HAP-1 (cell line): ENCODE measurements at places on chromosomes 12 and 14.

GRCh38 chr14:95359994-95360826, 40.5 kb upstream of the CLMN start:
- no peak for DNase-seq

- DNase-seq = peak; percentile 28
Observed at GRCh38 chr12:100672075-100672592, 98.7 kb downstream of the GAS2L3 start.

DNA sequence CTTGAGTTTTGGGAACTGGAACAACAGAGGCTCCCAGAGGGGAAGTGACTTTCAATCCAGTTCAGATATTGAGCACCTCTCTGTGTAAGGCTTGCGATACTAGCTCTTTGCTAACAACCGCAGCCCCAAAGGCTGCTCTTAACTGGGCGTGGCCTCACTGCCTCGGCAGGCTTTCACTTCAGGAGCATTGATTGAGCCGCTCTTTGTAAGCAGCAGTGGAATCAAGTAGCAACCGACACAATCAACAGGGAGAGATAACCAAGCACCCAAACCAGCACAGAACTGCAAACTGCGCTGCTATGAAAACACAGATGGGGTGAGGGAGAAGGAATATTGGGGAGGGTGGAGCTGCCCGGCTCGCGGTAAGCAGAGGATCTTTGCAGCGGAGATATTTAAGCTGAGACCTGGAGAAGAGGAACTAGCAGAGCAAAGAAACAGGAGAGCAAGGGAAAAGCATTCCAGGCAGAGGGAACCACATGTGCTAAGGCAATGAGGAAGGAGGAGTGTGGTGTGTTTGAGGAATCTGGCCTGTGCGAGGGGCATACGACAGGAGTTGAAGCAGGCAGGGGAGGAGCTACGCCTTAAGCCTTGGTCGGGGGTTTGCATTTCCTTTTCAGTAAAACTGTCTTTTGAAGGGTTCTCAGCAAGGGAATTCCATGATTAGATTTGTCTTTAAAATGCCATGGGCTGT, 17.3 kb upstream of the YY1 start:
- peak; percentile 84 for DNase-seq

GRCh38 chr12:108346727-108347710, 7.9 kb upstream of the CMKLR1 start:
- DNase-seq = no peak

DNA sequence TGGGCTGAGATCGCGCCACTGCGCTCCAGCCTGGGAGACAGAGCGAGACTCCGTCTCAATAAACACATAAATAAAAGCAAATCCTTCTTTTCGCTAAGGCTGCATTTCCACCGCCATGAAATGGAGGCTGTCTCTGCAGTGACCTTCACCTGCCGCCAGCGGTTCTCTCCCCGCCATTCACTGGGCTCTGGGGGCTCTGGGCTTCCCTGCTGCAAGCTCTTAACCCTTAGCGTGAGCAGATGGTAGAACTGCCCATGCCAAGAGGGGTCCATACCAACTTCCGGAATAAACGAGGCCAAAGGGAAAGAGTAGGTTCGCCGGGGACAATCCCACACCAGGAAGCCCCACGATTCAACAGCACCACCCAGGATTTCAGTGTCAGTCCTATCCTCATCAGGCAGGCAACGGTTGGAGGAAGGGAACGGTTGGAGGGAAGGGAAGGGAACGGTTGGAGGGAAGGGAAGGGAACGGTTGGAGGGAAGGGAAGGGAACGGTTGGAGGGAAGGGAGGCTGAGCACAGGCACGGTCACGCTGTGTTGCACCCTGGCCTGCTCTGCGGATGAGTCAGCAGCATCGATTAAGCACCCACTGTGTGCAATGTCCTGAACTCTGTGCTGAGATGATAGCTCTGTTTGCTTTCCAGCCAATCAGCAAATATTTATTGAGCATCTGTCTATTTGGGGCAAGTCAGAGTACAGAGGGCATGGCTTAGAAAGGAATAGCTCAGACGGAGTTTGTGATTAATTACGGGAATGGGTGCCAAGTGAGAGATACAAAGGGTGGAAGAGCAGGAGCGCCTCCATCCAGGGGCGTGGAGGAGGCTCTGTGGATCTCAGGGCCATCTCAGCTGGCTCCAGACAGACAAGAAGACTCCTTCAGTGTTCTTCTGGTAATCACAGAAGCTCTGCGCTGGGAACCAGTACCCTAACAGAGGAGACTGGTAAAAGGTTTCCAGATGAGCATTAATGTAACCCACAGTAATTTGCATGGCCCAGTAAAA, 77.9 kb downstream of the NINJ2 start:
- DNase-seq = no peak

- DNase-seq = no peak
Observed at GRCh38 chr12:79454338-79454843, 236.4 kb downstream of the PAWR start.

DNA sequence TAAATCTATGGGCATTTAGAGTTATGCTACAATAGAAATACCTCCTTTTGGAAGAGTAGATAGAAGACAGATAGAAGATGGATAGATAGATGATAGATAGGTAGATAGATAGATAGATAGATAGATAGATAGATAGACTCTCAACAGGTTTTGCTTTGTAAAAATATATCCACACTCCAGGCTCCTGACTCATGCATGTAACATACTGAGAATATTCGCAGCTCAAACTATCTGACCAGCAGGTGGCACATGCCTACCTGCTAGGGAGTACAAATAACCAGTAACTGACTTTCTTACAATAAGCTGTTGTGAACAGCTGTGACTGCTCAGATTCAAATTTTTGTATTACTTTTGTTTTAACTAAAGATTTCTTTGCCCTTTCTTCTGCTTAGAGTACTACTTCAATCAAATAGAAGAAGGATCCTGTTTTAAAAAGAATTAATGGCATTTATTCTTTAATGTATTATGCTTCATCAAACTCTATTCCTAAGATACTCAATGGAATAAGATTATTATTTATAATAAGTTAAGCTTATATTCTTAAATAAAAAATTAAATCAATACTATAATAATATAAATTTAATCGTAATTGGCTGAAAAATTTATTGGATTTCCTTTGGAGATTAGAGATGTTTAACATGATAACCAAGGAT, 15.8 kb upstream of the CPNE8 start:
- peak; percentile 79 for DNase-seq

- no peak for DNase-seq
Observed at GRCh38 chr12:57003395-57003794, 3.0 kb downstream of the ZBTB39 start.

GRCh38 chr12:3759878-3760277, 7.0 kb upstream of the CRACR2A start:
- no peak for DNase-seq

- DNase-seq = peak; percentile 69
Observed at GRCh38 chr12:79737875-79738718, 47.3 kb upstream of the PAWR start.
